ENCODE measurements at places on chromosomes 1 and 21.

DNA sequence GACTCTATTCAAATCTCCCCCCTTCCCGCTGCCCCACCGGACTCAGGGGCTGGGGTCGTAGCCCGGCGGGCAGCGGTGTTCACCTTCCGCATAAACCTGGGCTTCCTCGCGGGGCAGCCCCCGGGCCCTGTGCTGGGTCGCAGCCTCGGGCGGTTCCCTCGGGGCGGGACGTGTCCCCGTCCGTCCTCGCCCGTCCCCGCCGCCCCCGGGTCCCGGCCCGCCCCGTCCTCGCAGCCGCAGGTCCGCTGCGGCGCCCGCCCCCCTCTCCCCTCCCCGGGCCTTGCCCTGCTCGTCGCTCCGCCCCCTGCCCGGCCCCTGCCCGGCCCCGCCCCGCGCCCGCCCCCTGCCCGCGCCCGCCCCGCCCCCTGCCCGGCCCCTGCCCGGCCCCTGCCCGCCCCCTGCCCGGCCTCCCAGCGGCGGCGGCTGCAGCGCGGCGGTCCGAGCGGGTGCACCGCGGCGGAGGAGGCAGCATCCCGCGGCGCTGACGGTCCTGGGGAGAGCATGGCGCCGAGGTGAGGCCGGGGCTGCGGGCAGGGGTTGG lies at the start of gene COL18A1:
TSS of gene COL18A1 (plus strand) at position 436 of the 541 bp plus-strand sequence. CDS start at position 502, 66 bp downstream.
- DNase-seq = no peak

DNA sequence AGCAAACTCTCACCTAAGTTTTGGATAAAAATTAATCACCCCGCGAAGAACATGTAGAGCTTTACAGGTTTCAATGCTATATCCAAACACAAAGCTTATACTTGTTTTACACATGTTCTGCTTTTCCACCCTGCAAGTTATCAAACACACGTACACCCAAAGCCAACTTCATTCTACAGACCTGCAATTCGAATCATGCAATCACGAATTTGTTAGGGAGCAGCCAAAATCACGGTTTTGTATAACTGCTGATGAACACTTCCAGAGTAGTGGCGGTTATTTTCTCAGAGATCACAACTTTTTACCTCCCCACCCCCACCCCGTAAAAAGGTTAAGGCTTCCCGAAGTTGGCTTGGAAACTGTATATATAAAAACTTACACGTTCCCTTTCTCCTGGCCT lies 1.4 kb downstream of the HMGN1 start:
- DNase-seq = no peak

GRCh38 chr1:219539645-219540254 lies 73.2 kb downstream of the ZC3H11B start:
- no peak for DNase-seq

- no peak for DNase-seq
These were observed 11.9 kb downstream of the KIF21B start for GRCh38 chr1:201011616-201012015.

DNA sequence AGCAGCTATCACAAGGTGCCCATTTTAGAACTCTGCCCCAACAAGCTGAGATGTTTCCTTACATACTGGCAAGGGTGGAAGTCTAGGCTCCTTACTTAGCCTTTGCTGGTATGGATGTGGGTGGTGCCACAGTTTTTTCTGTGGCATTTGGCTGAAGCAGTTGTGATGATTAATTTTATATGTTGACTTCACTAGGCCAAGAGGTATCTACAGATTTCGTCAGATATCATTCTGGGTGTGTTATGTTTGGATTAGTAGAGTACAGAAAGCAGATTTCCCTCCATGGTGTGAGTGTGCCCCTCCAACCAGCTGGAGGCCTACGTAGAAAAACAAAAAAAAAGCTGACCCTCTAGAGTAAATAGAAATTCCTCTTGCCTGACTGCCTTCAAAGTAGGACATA lies 317.0 kb downstream of the BARHL2 start:
- DNase-seq = no peak

- DNase-seq = no peak
These were observed 96.6 kb downstream of the RYR2 start for GRCh38 chr1:237138551-237138950.

DNA sequence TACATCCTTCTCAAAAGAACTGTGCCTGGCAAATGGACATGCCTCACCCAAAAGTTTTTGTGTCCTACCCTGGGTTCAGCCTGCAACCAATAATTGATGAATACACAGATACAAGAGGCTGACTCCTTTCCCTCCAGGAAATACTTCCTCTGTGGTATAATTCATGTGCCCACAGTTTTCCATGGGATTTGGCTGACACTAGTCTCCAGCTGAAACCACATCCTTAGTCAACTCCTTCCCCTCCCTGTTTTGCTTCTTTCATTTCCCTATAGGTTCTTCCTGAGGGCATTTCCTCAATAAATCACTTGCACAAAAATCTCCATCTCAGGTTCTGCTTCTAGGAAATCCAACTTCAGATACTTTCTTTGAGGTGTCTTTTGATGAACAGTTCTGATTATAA lies 436.6 kb upstream of the C1orf87 start:
- DNase-seq = no peak

GRCh38 chr1:185674201-185674600 lies 60.0 kb upstream of the HMCN1 start:
- DNase-seq = no peak

DNA sequence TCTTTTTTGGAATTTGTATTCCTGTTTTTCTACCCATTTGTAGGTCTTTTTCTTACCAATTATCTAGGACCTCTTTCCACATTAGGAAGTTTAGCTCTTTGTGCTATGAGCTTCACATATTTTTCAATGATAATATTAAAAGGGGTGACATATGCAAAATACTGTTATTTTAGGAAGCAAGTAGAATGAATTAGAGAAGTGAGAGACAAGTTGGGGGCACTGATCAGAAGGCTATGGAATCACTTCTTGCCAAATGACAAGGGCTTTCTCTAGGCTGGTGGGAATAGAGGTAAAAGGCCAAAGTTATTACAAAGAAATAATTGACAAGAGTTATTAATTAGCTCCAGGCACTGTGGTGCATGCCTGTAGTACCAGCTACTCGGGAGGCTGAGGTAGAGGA lies 4.3 kb upstream of the BCAR3 start:
- no peak for DNase-seq

- DNase-seq = no peak
These were observed 7.5 kb upstream of the TTC22 start for GRCh38 chr1:54808443-54809207.

- no peak for DNase-seq
These were observed 102.7 kb downstream of the RASAL2 start for GRCh38 chr1:178196631-178197030.

GRCh38 chr1:226370144-226370923 lies 37.6 kb downstream of the PARP1 start:
- DNase-seq = no peak

DNA sequence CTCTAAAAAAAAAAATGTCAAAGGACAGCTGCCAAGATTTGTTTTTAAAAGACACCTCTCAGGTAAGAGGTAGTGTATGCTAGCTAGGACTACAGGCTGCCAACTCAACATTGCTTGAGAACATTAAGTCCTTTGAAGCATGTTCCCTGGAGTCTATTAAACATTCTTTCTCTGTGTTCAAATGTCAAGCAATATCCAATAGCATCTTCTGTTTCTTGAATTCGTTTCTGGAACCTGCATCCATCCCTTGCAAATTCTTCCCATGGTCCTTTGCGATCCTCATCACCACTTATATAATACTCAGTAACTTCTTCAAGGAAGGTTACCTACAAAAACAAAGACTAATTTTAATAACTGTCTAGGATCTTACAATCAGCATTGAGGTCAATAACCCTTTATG lies 5.6 kb downstream of the PPP1R15B start:
- no peak for DNase-seq

GRCh38 chr1:25197982-25198662 lies 34.2 kb downstream of the SYF2 start:
- no peak for DNase-seq

DNA sequence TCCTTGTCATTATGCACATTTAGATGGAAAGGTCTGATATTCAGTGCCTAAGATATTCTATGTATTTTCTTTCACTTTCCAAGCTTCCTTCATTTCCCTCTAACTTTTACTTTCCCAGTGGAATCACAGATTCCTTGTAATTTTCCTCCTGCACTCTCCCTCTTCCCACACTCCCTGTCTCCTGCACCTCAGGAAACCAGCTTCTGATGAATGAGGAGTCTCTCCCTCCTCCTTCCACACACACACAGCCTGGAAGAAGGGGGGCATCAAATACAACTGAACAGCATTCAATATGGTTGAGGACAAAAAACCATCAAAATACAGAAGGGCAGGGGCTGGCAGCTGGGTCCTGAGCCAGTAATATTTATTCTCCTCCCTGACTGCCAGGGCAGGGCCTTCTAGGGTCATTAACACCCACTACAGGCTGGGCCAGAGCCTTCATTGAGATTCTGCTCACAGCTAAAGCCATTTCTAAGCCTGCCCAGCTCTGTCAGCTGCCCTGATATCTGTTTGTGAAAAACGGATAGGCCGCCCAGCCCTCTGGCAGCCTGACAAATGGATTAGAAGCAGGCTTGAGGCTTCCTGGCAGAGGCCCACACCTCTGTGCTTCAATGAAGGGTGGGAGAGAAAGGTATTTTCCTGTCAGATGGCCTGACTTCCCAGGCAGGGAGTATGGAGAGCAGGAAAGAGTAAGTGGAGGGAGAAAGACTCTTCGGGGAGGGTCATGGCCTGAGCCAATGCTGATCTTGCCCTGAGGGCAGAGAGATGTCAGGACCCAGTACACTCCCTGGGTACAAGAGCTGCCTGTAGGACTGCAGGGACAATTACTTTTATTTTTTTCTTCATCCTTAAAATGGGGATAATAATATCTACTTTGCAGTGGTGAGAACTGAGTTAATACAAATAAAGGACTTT lies 138.9 kb upstream of the SPATA6 start:
- no peak for DNase-seq

GRCh38 chr21:38268864-38269575 lies 12.2 kb downstream of the KCNJ15 start:
- no peak for DNase-seq

DNA sequence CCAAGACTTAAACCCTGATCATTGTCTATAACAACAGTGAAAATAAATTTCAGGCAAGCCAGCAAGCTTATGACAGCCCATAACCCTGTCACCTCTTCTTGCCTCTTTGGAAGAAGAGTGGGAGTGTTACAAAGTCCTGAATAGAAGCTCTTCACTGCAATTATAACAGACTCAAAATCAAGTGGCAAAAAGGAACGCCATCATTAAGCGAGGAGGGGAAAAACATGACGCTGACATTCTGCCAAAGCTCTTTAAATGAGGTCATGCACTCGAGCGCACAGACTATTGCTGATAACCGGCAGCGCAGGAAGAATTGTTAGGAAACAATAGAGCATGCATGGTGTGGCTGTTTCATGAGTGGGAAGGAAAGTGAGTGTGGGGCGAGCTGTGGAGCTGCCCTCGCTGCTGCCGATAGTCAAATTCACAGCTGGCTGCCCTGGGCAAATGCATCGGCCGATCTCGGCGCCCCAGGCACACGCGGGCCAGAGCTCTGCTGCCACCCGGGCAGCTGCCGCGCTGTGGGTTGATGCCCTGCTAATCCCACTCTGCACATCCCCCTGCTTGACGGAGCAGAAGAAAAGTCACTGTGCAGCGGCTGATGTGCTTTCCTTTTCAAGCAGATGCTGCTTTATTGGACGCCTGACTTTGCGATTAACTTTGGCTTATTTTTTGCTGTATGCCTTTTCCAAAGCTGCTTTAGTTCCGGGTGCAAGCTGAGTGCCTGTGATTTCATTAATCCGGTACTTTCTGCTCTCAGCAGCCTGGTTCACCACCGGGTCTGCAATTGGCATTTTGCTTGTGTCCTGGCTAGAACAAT lies 102.4 kb upstream of the ST6GALNAC5 start:
- DNase-seq = no peak

DNA sequence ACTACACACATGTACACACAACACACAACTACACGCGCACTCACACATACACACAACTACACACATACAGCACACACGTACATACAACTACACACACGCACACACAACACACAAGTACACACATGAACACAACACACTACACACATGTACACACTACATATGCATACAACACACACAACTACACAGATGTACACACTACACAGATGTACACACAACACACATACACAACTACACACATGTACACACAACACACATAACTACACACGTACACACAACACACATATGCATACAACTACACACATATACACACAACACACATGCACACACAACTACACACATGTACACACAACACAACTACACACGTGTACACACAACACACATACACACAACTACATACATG lies 318.6 kb downstream of the CAMTA1 start:
- DNase-seq = no peak

DNA sequence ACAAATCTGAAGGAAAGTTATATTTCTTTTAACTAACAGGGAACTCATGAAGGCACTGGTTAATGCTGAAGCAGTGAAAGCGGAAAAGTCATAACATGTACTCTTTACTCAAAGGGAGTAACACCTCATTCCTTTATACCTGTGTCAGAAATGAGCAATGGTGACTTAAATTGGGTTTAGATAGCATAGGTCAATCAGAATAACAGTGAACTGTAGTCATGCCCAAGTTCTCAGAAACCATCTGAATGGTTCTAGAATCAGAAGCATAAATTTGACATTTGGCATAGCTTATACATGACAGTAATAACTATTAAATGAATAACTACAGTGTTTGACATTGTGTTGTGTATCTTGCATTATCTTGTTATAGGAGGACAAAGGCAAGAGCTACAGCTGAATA lies 382.0 kb downstream of the NUF2 start:
- no peak for DNase-seq

GRCh38 chr1:82934074-82934473 lies 1064.9 kb downstream of the TTLL7 start:
- DNase-seq = no peak

- DNase-seq = no peak
These were observed 6.8 kb downstream of the RGS8 start for GRCh38 chr1:182677397-182678098.
